Lower leg skin (tissue), 4 donors: ENCODE measurements at places on chromosomes 16 and 17. TPM values are rescaled to one million over a fixed set of nuclear protein-coding genes. Genes with fewer than 3 reads are reported as not detected.

DNA sequence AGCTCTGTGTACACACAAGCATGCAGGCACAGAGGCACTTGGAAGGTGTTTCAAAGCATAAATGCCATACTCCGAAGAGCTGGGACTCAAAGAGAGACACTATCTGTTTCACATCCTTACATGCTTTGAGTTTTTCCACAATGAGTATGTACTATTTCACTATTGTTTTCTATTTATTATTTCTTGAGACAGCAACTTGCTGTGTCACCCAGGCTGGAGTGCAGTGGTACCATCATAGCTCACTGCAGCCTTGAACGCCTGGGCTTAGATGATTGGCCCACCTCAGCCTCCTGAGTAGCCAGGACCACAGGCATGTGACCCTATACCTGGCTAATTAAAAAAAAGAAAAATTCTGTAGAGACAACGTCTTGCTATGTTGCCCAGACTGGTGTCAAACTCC, 31.6 kb downstream of the CYB5D2 start:
- DNase-seq: no peak

DNA sequence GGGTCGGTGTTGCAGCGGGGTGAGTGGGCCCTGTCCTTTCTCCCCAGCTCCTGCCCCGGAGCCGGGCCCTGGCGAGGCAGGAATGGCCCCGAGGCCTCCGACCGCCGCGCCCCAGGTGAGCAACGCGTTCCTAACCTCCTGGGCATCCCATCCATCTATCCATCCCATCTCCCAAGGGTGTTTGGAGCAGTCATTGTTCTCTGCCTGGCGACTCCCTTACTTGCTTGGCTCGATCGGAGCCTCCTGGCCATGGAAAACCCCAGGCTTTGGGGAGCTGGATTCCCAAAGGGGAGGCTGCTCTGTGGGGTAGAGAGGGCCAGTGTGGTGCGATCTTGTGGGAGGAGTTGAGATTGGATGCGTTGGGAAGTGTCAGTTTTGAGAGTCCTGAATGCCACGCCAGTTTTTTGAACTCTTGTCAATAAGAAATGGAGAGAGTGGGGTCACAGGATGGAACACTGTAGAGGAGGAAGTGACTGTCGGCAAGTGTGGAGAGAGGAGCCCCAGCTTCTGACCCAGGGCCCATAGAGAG, 684 bp downstream of the ZFP90 start:
- DNase-seq: no peak

- DNase-seq: no peak
These were observed 8.1 kb downstream of the DNAJC7 start for GRCh38 chr17:42009170-42009569.

GRCh38 chr17:47275245-47275984, 21.8 kb downstream of the ITGB3 start:
- DNase-seq: peak; percentile 81

- DNase-seq: peak; percentile 72
These were observed 221.1 kb downstream of the MRTFB start for GRCh38 chr16:14292051-14292825.

The IL17C gene
- not detected for total RNA-seq

GRCh38 chr17:32586666-32587065, 99.9 kb downstream of the CDK5R1 start:
- no peak for DNase-seq
